D341Med (cell line): ENCODE measurements at places on chromosomes 12 and 14.
A peak's percentile ranks its signal among the peaks of the same experiment; 100 is the strongest.

DNA sequence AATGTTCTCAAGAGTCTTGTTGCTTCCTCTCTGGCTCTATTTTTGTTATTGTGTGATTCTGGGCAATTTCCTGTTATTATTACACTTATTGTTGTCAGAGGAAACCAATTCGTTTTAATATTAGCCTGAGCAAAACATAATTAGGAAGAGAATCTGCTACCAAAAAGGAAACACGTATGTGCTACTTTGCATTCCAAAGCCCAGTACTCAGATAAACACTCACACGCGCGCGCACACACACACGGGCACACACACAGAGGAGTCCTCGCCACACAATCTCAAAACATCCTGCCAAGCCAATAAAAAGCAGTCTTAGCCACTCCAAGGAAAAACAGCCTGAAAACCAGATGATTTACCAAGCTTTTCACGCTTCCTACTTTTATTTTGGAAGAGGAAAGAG is 400.7 kb downstream of the NUAK1 start:
- no peak for DNase-seq

DNA sequence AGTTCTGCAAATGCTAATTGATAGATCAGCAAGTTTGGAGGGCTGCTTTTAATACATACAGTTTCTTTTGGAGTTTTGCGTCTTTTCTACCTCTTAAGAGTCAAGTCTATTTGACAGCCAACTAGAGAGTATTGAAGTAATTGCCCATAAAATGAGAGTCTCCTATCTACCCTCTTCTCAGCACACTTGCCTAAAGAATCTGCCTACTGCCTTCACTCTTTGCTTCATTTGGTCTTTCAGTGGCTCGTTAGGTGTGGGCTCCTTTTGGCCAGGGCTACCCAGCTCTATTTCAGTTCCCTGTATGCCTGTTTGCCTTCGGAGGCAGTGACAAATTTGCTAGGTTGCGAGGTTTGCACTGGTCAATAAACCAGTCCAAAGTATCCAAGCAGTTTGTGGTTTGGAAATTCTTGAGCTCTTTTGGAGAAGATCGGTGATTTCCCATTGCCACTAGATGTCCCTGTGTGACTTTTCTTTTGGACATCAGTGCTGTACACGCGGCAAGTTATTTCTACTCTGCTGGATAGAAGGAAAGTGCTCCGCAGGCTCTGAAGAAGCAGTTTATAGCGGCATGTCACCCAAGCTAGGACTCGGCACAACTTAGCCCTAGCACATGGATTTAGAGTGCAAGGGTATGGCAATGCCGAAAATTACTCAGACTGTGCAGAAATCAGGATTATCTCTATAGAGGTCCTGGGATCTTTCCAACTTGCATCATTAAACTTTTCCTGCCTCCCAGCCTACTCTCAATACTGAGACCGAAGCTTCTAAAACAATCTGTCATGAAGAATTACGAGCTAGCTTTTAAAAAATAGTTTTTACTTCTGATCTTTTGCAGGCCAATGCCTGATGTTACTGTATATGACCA is 38.6 kb downstream of the MGST1 start:
- peak; percentile 74 for DNase-seq

DNA sequence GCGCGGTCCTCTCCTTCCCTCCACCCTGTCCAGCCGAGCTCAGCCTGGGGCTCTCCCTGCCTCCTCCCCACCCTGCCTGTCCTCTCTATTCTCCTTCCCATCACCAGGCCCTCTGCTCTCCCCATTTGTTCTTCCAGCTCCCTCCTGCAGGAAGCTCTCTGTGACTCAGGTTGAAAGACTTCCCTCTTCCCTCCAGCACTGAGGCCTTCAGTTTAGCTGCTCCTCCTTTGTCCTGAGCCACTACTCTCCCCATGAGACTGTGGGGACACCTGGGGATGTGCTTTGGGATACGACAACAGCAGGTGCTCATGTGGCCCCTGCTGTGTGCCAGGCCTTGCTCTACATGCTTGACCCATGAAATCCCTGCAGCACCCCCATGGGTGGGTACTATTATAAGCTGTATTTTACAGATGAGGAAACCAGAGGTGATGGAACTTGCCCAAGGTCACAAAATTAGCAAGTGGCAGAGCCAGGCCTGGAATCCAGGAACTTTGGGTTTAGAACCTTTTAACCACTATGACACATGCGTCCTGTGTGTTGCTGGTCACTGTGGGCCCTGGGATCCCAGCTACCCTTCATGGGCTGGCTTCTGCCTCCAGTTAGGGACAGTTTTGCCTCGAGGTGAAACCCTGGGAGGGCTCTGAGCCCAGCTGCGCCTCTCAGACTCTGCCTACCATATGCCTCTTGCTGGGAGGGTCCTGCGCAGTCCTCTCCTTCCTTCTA is 5.5 kb downstream of the KRT80 start:
- DNase-seq = no peak

- DNase-seq = no peak
These were observed 36.5 kb upstream of the CERS5 start for GRCh38 chr12:50203691-50204090.

DNA sequence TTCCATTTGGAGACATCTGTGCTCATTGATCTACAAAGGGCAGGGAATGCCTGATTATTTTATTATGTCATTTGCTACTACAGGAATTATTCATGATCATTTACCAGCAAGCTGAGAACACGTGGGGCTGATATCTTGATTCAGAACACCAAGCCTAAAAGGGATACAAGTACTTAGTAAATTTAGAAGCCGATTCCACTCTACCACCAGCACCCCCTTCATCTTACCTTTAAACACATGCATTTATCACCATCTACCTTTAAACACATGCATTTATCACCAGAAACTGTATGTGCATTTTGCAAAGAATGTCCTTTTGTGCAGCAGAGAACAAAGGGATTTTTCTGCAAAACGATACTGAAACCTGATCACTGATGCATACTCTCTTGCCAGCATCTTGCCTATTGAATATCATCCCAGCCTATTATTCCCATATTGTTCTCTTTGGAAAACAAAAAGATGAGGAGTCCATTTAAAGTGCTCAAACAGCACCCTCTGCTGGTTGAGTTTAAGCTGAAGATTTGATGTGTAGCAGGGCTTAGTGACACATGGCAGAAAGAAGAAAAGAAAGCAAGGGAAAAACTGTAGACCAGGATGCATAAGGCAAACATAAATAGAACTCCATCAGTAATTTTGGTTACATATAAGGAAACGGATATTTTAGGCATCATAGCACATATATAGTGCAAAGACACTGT is 132.6 kb upstream of the PLEKHG7 start:
- DNase-seq = peak; percentile 45
